Activated CD4-positive, CD25-positive, alpha-beta regulatory T cell treated with anti-CD3 and anti-CD28 coated beads, Interleukin-2, amount 50 U/mL, for 72 hours (primary cell): ENCODE measurements at places on chromosomes 11 and 22.

- DNase-seq, result no peak
Measured at GRCh38 chr11:132551016-132551415, 981.3 kb downstream of the OPCML start.

GRCh38 chr22:20606041-20606783 lies 98.8 kb downstream of the MED15 start:
- peak; percentile 55 for DNase-seq

GRCh38 chr11:6553634-6554033 lies 49.8 kb downstream of the RRP8 start:
- no peak for DNase-seq

DNA sequence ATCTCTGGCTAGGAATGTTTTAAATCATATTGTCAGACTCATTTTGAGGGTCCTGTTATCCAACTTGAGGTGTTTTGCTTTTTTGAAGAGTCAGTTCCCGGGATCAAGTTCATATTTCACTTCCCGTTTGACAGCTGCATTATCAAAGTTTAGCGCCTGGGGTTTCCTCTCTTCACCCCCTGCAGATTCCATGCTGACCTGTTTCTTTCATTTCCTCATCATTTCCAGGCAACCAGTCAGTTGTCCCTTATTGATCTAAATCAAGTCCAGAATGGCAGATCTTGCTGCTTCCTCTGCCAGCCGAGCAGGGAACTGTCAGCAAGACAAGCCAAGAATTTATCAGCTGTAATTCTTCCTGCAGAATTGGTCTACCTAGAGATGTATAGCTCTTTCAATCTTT lies 197.6 kb upstream of the SYN3 start:
- no peak for DNase-seq

DNA sequence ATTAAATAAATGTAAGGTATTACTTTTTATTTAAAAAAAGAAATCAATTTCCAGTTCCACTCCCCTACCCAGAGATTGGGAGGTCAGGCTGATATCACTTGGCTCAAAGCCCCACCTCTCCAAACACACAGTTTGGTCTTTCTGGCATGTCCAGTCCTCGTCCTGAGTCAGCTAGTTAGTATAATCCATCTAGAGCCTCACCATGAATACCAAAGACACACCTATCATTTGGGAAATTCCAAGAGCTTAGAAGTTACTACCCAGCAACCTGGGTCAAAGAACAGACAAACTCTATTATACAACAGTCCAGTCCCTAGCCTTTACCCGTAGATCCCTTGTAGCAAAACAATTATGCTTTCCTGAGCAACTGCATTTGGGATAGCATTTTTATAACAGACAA lies 9.4 kb downstream of the TREH start:
- no peak for DNase-seq

GRCh38 chr11:65917434-65918210 lies 1.2 kb downstream of the C11orf68 start:
- no peak for DNase-seq

DNA sequence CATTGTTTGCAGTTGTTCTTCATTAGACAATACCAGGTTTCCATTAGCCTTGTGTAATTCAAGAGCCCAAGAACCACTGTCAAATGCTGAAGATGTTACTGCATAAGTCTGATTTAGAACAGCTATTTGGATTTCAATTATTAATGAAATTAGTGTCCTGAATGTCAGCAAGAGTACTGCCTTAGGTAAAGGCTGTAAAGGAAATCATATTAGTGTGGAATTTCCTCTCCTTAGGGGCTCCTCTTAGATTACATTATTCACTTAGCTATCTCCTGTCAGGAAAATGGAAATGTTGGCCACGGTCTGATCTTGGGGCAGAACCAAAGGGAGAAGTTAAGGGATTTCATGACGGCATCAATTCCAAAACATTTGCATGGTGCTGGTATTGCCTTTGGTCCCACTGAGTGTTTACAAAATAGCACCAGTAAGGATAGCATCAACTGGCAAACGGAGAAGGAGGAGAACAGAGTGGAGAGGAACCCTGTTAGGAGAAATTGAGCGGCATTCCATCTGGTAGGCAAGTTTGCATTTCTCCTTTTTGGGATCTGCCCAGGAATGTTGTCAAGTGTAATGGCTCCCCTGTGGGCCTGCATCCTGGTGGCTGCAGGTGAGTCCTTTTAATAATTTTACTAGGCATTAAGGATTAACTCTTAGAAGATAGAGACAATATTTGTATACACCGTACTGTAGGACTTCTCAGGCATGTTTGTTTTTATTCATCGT lies at the start of gene HTR3B:
Gene HTR3B, plus strand, starts transcription at position 418 of the 723 bp plus-strand sequence. Its CDS starts 138 bp downstream, at position 556.
- no peak for DNase-seq

DNA sequence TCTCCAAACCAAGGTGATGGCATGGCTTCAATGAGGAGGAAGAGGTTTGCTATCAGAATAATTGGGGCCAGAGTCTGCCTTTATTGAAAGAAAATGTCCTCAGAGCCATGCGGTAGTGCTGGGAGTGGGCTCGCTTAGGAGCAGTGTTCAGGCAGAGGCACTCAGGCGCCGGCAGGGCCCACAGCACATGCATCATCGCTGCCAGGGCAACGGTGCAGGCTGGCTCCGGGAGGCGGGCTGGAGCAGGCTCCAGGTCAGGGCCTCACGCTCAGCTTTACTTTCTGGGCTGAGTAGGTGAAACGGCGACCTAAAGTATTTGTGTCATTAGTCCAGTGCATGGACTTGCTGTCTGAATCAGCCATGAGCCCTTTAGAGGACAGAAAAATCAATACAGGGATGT lies 169.9 kb upstream of the CCDC90B start:
- no peak for DNase-seq

DNA sequence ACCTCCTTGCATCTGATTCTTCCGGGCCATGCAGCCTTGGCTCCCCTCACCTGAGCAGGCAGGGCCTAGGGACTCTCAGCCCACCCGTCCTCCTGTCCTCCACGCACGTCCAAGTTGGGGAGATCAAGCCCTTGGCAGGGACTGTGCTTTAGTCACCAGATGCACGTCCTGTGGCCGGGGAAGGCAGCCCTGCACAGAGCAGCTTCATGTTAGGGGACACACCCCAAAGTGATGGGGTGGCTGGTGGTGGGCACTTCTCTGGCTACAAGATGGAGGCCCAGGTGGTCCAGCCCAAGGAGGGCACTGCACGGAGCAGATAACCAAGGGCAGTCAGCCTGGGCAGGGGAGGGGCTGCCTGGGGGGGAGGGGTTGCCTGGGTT lies 1.2 kb downstream of the MUC5B start:
- peak; percentile 26 for DNase-seq

- DNase-seq, result no peak
Measured at GRCh38 chr11:111327908-111328624, 29.7 kb downstream of the POU2AF3 start.

- DNase-seq, result no peak
Measured at GRCh38 chr11:108322666-108323065, 99.8 kb downstream of the ATM start.

DNA sequence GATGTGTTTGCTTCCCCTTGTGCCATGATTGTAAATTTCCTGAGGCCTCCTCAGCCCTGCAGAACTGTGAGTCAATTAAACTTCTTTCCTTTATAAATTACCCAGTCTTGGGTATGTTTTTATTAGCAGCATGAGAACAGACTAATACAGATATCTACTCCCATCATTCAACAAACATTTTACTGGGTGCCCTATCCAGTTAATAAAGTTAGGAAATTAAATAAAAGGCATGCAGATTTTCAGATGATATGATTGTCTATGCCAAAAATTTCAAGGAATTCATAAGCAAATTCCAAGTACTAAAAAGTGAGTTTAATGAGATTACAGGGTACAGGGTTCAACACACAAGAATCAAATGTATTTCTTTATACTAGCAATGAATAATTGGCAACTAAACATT lies 33.5 kb upstream of the LIN7C start:
- DNase-seq, result no peak

GRCh38 chr11:134460062-134460561 lies 48.1 kb upstream of the B3GAT1 start:
- no peak for DNase-seq

GRCh38 chr11:41799754-41800153 lies 340.3 kb upstream of the LRRC4C start:
- no peak for DNase-seq

DNA sequence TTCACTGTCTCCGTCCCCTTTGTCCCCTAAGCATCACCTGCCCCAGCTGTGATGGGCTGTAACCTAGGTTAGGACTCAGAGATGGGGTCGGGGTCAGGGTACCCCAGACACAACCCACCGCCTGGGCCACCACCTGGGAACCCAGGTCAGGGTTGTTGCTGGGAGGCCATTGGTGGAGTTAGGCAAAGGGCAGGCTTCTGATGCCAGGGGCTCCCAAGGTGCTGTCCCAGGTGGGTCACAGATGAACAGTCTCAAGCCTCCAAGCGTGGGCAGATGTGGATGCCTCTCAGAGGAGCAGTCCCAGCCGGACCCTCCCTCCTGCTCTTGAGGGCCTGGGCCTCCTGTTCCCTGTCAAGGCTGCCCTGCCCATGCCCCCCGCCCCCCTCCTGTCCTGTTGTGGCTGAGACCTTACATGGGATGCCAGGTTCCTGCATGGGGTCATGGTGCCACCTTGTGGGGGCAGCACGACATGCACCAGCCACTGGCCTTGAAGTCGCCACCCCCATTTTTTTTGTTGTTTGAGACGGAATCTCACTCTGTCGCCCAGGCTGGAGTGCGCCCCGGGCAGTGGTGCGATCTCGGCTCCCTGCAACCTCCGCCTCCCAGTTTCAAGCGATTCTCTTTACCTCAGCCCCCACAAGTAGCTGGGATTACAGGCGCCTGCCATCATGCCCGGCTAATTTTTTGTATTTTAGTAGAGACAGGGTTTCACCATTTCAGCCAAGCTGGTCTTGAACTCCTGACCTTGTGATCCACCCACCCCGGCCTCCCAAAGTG lies 12.1 kb downstream of the GATD1 start:
- peak; percentile 47 for DNase-seq
